Kidney (tissue), 22 donors: ENCODE measurements at places on chromosomes 7 and 10. TPM values are rescaled to one million over a fixed set of nuclear protein-coding genes. Genes with fewer than 3 reads are reported as not detected.

Gene PSD
- total RNA-seq: 2.2 TPM

Gene PNLIP
- not detected for total RNA-seq

Gene ZNF92
- 9.5 TPM for total RNA-seq

Gene MOGAT3
- total RNA-seq: 0.25 TPM

Gene ZNF277
- 25.0 TPM for total RNA-seq

Gene CDK1
- 3.3 TPM for total RNA-seq
